ENCODE measurements at places on chromosomes 7 and 10. TPM values are rescaled to one million over a fixed set of nuclear protein-coding genes. Genes with fewer than 3 reads are reported as not detected.
A peak's percentile ranks its signal among the peaks of the same experiment; 100 is the strongest.

TAS2R3 gene
- 0.19 TPM for polyA plus RNA-seq

HOXA10 gene
- 0.47 TPM for polyA plus RNA-seq

MOGAT3 gene
- not detected for polyA plus RNA-seq

MRLN gene
- polyA plus RNA-seq, result not detected

IMMP2L gene
- polyA plus RNA-seq, result 8.0 TPM

AP5Z1 gene
- polyA plus RNA-seq, result 18.9 TPM

TUBB8 gene
- polyA plus RNA-seq, result not detected

DNA sequence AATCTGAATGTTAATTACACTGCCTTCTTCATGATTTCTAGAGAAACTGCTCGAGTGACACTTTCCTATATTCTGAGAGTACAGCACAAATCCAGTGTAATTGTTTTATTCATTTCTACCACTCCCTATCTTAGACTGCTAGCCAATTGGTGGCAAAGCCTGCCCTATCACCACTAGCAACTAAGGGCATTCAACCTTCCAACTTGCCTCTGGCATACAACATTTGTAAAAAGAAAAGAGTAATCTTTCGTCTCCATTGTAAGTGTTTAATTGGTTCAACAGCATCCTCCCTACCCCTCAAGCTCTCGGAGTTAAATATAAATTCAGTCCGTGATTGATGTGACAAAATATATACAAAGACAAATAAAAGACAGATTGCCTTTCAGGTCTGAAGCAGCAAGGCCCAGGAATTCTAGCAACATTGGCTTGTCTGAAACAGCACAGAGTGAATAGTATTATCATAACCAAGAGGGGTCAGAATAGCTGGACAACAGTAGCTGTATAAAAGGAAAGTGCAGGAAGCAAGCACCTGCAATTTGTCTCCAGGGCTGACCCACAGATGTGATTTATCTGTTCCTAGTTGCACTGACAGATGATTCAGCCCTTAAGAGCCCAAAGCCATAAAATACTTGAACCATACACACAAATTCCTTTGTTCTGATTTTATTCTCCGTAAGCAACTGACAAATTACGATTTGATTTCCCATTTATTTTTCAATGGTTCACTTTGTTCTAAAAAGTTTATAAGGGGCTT is 47.6 kb upstream of the ANKRD1 start:
- DNase-seq, result peak; percentile 39

- no peak for DNase-seq
Observed at GRCh38 chr7:77184463-77184862, 15.2 kb downstream of the FGL2 start.

- DNase-seq, result no peak
Observed at GRCh38 chr10:120634659-120635058, 177.6 kb downstream of the PLPP4 start.

- no peak for DNase-seq
Observed at GRCh38 chr7:107538001-107538400, 25.7 kb downstream of the COG5 start.

GRCh38 chr7:35003679-35004303 is 33.5 kb downstream of the DPY19L1 start:
- peak; percentile 41 for DNase-seq

GRCh38 chr10:56318816-56319215 is 42.2 kb downstream of the ZWINT start:
- no peak for DNase-seq

DNA sequence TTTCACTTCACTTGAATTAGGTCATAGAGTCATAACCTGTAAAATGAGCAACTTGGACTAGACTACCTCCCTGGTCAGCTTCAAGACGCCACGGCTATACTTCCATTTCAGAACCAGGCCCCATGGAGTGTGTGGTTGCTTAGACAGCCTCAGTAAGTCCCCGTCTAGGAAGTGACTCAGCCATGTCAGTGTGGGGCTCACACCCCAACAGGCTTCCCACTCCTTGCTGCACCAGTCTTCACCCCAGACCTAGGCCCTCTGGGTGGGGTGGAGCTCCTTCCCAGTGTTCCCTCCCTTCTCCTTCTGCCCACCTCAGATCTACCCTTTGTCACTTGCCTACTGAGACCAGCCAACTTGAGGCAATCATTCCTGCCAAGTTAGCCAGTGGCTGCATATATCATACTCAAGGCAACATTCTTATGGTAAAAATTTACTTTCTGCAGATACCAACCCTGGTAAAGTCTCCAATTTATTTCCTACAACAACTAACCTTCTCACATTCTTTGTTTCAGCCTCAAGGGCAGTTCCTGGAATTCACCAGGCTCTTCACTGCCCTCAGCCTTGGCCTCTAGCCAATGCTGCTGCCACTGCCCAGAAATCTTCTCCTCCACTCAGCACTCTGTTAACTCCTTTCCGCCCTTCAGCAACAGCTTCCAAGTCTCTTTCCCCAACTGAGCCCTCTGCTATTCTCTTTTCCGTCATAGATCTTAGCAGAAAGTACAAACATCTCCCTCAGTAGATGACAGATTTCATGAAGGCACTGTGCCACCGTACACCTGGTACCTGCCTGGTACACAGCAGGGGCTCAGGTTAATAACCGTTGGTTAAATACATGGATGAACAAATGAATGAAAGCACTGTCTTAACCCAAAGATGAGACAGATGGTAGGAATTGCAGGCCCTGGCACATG is 31.3 kb upstream of the ZNRF2 start:
- DNase-seq, result no peak

- peak; percentile 86 for DNase-seq
Observed at GRCh38 chr7:6385110-6385781, 62.5 kb downstream of the DAGLB start.

DNA sequence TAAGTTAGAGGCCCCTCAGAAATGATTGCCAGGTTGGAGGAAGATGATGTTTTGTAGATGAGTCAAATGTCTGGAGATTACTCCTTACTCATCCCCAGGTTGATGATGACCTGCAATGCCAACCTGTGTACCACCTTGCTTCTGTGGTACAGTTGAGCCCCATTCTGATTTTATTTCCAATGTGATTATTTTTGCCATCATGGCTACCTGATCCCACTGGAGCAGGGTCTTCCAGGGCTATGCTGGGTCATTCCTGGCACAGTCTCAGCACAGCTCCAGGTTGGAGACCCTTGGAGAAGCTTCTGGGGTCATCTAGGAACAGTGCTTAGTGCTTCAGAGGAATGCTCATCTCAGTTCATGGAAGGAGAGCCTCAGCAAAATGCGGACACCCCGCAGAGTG is 34.3 kb downstream of the LRRC18 start:
- no peak for DNase-seq

- no peak for DNase-seq
Observed at GRCh38 chr10:14438576-14438975, 107.9 kb upstream of the FRMD4A start.

DNA sequence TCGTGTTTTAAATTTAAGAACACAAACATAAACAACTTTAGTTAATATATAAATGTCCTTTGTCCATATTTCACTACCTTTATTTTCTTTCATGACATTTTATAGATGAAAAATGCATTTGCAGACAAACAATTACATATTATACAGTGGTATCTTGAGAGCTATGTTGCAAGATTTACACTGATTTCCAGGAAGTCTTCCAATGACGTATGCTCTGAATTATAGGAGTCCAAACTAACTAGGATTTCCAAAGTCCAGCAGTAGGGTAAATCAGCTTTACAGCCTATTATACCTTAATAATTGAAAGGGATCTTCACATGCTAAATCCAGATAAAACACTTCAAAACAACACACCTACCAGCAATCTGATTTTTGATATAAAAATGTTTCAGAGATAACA is 69.4 kb downstream of the HYCC1 start:
- no peak for DNase-seq

DNA sequence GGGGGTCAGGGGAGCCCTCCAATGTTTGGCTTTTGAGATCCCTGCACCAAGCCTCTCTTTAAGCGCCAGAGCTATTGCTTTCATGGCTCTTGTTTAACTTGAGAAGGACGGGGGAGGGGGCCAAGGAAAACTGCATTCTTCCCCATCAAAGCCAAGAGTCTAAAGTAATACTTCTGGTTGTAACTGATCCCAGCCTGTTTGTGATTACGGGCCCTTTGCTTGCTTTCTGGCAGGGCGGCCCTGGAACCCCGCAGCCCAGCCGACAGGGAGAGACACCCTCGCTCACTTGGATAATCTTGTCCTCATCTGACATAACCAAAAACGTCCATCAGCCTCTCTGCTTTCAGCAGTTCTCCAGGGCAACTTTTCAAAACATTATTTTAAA is 154.7 kb downstream of the NEURL1 start:
- DNase-seq, result no peak

GRCh38 chr10:71632896-71633600 is 86.5 kb downstream of the C10orf105 start:
- no peak for DNase-seq

DNA sequence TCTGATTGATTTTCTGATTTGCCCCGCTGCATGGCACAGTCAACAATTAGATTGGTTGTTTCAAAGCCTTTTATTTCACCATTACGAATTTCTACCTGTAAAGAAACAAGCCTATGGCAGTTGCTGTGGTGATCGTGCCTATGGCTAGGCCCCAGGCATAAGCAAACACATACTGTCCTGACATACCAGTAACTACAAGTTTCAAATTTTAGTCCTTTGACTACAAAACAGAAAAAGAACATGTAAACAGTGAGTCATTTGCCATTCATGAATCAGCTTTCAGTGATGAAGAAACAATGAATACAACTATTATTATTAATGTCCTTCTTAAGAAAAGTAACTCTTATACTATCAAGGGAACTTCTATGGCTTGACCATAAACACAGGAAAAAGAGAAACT is 168.0 kb upstream of the LRRN3 start:
- DNase-seq, result no peak

DNA sequence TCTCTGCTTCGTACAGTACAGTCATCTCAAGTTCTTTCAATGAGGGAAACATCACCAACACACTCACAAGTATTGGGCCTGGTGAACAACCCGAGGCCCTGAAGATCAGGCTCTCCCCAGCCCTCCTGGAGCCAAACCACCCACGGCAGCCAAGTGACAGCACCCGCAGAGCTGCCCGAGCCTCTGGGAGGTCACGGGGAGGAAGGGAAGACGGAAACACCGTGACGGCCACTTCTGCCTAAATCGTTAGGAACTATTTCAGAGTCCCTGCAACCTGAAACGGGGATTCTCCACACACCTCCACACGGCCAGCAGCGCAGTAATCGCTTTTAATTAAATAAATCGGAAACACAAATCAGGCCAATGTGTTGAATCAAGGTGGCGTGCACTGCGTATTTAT is 222.6 kb downstream of the MAD1L1 start:
- DNase-seq, result no peak

GRCh38 chr10:124579011-124579399 is 117.4 kb downstream of the LHPP start:
- no peak for DNase-seq

- peak; percentile 24 for DNase-seq
Observed at GRCh38 chr7:90298145-90299038, 22.7 kb downstream of the FAM237B start.

DNA sequence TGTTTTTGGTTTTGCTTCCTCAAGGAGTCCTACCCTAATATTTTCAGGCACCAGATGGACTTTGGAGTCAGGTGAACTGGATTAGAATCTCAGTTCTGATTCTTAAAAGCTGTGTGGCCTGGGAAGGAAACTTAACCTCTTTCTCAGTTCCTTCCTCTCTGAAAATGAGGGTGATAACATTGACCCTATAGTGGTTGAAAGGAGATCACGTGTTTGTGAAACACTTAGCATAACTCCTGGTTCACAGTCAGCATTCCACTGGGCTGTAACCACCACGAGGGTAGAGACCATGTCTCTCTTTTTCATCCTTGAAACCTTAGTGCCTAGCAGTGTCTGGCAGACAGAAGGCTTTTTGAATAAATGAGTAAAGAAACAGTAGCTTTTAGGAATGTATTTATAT is 16.7 kb downstream of the LSMEM1 start:
- no peak for DNase-seq

DNA sequence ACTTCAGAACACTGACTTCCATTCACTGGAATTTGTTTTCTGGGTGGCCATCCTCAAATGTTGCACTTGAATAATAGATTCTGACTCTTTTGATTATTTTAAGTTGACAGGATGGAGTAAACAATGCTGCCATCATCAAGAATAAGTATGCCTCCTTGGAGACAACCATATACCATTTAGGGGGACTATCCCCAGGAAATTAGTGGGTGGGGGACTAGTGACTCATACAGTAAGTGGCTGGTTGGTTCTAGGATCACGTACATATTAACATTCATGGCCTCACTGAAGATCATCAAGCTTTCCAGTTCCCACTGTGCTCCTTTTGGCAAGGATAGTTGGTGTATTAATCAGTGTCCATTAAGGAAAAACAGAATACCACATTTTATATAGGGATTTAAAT is 615.2 kb downstream of the CCSER2 start:
- DNase-seq, result no peak

- DNase-seq, result no peak
Observed at GRCh38 chr7:49630513-49630912, 142.9 kb upstream of the VWC2 start.

DNA sequence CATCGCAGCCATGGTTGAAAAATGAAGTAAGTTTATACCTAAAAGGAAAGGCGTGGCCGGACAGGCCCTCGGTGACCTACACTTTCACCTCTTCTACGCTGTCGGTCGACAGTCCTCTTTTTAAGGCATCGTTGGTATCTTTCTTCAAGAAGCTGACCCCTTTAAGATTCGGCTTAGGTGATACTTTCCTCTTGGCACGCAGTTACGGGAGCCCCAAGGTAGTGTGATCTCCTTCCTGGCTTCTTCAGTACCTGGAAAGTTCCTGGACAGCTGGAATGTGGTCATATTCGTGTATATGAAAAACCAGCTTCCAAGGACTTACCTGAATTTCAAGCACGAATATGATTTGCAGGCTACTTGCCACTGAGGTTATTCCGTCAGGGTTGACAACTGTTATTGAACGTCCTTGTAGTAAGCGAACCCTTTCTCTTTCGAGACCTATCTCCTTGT is 885 bp upstream of the SYPL1 start:
- no peak for DNase-seq

DNA sequence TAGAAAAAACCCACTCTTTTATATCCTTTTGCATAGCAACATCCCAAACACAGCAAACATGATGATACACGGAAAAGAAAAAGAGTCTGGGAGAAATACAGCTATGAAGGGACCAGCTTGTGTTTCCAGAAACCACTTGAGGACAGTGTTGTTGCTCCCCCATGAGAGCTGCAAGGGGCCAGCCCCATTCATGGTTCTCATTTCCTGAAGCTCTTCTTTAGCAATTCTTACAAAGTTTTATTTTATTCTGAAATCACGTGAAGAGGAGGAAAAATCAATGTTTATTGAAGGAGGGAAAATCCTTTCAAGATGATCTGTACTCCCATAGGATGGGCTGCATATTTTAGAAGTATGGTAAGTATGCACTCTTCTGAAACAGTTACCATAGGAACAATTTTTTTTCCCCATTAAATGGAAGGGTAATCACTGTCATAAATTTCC is 17.5 kb upstream of the PRTFDC1 start:
- DNase-seq, result no peak

All from AG04450 (cell line).